CD4-positive, alpha-beta T cell treated with Interleukin-15 for 4 hours (primary cell): ENCODE measurements at places on chromosomes 7 and 10.

DNA sequence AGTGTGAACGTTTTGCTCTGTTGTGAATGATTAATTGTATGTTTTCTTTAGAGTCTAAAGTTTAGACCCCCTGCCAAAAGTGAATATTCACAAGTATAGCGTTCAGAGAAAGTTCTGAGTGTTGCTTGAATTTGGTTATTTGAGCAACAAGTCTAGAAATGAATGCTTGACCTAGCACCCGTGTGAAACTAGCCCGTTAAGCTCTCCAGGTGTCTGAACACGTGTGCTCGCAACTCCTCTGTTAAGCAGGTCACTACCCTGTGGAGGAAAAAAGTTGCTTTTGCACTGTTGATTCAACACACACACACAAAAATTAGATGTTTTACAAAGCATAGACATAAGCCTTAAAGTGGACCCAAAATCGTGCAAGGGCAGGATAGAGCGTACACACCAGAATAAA lies 78.6 kb upstream of the SAMD8 start:
- no peak for DNase-seq

GRCh38 chr10:33248638-33249037 lies 85.8 kb downstream of the NRP1 start:
- DNase-seq, result peak; percentile 67

DNA sequence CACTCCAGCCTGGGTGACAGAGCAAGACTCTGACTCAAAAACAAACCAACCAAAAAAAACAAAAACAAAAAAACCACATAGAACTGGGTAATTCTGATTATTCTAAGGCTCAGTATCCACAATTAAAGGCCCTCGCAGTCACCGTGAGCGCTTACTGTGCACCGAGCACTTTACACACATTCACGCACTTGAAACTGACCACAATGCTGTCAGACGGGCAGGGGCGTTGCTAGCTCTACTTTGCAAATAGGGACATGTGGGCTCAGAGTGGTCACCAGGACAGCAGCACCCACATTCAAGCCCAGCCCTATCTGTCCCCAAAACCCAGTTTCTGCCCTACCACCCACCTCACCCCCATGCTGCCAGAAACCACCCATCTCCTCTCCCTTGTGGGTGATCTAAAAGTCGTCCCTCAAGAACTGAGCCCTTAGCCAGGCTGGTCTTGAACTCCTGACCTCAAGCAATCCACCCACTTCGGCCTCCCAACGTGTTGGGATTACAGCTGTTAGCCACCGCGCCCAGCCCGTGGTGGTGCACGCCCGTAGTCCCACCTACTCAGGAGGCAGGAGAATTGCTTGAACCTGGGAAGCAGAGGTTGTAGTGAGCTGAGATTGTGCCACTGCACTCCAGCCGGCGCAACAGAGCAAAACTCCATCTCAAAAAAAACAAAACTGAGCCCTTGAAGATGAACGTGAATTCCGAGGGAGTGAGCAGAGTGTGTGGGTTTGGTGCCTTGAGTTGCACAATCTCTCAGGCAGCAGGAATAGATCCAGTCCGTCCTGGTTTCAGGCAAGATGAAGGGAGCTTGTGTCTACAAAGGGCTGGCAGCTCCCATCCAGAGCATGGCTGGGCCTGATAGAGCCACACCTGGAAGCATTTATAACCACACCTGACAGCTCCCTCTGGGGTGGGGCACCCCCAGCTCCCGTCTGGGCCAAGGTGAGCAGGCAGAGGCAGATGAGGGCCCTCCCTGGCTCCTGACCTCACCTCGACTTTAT lies 5.4 kb upstream of the HSPB1 start:
- DNase-seq, result no peak

- no peak for DNase-seq
These were observed 384.7 kb upstream of the HPS1 start for GRCh38 chr10:98831391-98831790.

DNA sequence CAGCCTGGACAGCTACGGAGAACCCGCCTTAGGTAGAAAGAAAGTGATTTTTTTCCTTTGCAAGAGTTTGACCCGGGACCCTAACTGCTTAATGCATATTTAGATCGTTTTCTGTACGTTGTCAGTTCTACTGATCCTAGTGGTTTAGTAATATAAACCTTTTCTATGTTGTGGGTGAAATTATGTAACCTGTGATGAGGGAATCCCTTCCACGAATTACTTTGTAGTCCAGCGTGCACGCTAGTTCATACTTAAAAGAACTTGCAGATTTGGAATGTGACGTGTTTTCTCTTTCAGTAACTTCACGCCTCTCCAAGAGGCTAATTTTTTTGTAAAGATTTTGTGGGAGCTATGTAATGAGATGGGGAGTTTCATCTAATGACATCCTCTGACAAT lies 705 bp downstream of the SLF2 start:
- peak; percentile 23 for DNase-seq

DNA sequence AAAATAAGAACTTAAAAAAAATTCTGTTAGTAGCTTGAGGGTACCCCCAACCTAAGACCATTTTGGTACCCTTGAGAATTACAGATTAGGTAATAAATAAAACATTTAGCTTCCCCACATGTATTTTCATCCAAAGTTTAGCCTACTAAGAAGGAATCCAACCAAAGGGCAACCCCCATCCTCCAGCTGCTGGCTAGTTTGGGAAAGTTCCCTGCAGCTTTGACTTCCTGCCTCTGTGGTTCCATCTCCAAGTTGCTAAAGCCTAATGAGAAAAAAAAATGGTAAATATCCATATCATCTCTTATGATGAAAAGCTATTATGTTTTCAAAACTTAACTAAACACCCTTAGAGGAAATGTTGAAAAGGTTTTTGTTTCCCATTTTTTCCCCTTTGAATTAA lies 547.2 kb downstream of the ANKRD7 start:
- DNase-seq, result no peak

GRCh38 chr10:51198170-51198569 lies 123.9 kb downstream of the PRKG1 start:
- no peak for DNase-seq

DNA sequence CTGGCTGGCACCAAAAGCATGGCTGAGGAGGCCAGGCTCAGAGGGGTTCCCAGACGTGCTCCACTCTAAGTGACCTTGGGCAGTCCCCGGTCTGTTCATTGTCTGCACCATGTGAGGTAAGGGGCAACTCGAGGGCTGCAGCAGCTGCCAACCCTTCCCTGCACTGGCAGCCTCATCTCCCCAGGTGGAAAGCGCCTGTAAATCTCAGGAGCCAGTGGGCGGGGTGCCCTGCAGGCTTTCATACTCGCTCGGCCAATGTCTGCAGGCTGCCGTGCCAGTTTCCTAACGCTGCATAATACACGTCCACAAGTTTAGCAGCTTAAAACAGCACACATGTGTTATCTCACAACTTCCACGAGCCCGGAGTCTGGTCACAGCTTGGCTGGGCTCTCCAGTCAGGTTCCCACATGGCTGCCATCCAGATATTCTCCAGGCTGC lies 12.6 kb upstream of the GDF10 start:
- DNase-seq, result no peak

DNA sequence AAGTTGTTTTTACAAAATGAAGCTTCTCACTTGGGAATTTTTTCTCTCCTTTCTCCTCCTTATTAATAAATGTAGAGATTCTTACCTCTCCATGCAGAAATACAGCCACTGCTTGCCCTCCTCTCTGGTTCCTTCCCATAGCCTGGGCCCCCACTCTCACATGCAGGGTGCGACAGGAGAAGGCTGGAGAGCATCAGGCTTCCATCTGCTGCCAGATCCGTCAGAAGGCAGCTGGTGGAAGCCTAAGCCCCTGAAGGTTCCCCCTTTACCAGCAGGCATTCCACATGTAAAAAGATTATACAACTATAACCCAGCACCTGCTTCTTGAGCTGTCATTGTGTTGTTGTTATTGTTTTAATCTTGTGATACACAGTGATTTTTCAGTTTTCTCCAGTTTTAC lies 314.2 kb downstream of the LHFPL3 start:
- DNase-seq, result no peak

DNA sequence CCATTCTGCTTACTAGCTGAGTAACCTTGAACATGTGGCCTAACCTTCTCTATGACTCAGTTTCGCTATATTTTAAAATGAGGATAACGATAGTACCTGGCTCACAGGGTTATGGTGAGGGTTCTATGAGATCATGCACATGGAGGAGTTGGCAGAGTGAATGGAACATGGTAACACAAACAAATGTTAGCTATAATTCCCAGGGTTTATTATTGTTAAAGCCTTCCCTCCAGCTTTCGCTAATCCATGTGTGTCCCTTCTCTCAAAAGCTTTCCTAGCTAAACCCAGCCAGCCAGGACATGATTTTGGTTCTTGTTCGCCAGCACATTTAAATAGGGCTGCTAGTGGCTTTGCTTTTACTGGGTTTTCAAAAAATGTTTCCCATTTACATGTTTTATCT lies 361.0 kb upstream of the NFE2L3 start:
- no peak for DNase-seq

DNA sequence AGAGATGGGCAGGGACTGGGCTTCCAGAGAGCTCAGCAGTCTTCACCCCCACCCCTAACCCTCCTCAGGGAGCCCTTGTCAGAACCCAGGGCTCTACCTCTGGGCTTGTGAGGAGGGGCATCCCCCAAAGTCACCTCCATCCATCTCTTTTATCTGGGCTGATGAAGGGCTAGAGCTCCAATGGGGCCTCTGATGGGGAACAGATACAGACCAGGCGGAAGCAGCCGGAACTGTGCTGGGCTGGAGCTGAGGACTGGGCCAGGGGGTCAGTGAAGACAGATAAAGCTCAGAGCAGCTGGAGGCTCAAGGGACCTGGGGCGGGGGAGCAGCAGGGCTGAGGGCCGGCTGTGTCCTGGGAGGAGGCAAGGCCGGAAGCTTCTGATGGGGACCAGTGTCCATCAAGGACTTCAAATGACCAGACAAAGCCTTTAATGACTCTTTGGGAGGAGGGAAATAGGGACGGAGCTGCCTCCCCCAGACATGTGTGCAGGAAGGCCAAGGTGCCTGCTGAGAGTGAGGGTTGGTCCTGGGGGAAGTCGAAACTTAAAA lies 10.2 kb downstream of the KAZALD1 start:
- no peak for DNase-seq

DNA sequence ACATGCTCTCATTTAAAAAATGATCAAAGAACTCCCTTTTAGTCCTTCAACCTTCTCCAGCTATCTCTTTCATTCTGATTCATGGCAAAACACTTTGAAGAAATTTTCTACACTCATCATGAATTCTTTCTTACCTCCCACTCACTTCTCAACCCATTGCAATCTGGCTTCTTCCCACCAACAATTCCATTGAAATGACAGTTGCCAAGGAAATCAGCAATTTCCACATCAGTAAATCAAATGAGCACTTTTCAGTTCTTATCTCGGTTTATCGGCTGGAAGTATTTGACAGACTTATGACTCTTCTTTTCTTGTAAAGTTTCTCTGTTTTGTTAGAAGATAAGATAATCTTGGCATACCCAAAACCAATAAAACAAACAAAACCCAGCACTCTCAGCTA lies 99.1 kb upstream of the CACNA2D1 start:
- no peak for DNase-seq

GRCh38 chr10:91415816-91416215 lies 5.7 kb downstream of the HECTD2 start:
- DNase-seq, result no peak

DNA sequence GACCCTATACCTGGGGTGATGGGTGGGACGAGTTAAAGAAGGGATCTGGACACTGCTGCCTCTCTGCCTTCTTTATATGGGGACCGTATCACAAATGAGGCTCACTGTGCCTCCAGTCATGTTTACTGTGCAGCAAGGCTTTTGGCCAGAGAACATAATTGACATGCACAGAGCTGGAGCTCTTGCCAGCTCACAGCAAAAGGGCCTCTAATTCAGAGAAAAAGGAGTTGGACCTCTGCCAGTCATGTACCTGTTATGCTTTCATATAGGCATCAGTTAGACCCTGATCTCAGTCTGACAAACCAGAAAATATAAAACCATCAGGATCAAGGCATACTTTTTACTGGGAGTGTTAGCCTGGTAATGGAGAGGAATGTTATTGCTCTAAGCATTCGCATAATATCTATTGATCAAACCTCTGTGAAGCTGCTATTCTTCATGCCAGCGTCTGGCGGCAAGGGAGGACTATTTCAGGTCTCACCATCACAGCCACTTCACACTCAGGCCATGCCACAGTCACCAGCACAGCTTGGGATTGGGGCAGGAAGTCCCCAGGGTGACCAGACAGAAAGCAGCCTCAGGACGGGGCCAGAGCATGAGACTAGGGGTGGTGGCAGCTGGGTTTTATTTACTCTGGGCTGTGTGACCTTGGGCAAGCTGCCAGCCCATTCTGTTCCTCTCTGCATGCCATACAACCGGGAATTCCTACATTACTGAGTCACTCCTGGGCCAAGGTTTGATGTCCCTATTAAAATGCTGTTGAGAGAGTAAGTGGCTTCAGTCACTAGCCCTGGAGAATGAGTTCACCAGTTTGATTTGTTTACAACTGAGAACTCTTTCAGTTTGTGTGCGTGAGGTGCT lies 90.1 kb downstream of the NPSR1 start:
- DNase-seq, result no peak

- no peak for DNase-seq
These were observed 533.5 kb downstream of the AUTS2 start for GRCh38 chr7:70131817-70132216.

DNA sequence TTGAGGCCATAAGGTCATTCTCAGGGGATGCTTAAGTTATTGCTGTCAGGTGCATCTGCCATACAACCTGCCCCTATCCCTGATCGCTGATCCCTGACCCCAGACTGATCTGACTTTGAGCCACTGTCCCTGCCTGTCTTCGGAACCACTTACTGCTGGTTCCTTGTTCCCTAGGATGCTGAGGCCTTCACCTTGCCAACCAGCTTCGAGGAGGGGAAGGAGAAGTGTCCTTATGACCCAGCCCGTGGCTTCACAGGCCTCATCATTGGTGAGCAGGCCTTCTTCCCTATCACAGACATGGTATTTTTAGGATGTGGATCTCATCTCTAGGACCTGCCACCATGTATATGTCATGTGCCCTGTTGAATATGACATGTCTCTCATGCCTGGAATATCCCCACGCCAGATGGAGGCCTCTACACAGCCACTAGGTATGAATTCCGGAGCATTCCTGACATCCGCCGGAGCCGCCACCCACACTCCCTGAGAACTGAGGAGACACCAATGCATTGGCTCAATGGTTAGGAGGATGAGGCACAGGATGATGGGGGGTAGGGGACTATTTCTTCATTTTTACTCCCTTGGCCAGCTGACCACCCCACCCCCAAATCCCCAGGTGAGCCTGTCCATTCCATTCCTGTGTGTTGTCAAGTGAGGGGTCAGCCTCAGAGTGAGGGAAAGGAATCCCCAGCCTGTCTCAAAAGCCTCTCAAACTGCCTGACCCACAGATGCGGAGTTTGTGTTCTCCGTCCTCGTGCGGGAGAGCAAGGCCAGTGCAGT lies 9.0 kb downstream of the MRPL43 start:
- DNase-seq, result no peak

DNA sequence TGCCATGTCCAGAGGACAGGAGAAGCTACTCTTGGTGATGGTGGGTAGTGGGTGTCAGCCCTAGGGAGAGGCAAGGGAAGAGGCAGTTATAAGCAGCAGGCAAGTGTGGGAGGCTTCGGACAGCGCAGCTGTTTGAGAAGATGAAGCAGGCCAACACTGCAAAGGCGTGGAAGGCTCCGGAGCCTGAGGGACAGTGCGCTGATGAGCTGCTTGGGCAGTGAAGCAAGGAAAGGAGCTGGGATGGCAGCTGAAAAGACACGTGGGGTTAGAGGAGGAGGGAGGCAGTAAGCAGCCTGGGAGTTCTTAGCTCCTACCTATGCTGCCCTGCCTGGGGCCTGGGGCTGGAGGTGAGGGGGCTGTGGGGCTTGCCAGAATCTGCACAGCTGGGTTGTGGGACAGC lies 50.1 kb upstream of the CRTAC1 start:
- no peak for DNase-seq
